Activated effector memory CD4-positive, alpha-beta T cell treated with Interleukin-2 at 50 U/mL for 16 hours (primary cell): ENCODE measurements at places on chromosomes 5 and 9.
A peak's percentile ranks its signal among the peaks of the same experiment; 100 is the strongest.

DNA sequence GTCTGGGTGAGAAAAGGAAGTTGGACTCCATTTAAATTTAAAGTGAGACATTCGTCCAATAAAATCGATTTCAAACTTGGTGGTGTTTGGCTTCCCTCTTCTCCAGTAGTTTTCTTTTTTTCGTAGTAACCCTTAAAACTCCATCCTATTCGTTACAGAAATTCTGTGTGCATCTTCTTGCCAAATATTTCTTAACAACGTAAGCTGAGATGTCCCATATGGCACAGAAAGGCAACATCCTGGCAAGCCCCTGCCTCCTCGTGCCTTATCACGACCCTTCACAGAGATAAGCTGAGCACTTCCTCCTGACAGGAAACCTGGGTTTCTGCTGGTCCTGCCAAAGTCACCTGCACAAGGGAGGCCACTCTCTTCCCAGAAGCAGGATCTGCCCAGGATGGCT, 11.8 kb upstream of the ADAMTS2 start:
- no peak for DNase-seq

- DNase-seq = no peak
Observed at GRCh38 chr5:60604771-60605170, 95.2 kb downstream of the DEPDC1B start.

GRCh38 chr5:154818471-154819116, 31.8 kb downstream of the FAXDC2 start:
- DNase-seq = no peak

DNA sequence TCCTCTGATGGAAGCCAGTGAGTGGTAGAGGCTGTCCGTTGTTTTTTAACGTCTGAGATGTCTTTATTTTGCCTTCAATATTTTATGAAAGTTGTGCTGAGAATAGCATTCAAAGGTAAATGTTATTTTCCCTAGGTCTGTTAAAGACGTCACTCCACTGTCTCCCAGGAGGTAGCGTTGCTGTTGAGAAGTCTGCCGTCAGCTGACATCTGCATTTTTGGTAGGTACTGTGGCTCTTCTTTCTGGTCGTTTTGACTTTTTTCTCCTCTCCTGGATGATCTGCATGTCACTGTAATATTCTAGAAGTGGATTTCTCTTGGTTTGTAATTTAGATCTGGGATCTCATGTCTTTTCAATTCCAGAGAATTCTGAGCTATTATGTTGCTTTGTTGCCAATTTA, 26.4 kb downstream of the SURF6 start:
- no peak for DNase-seq

GRCh38 chr9:36855448-36856315, 178.4 kb downstream of the PAX5 start:
- peak; percentile 3 for DNase-seq

GRCh38 chr9:118215549-118215948, 511.3 kb downstream of the TLR4 start:
- no peak for DNase-seq

GRCh38 chr9:116959809-116960208, 272.7 kb downstream of the TRIM32 start:
- DNase-seq = no peak

GRCh38 chr9:20473515-20474013, 148.7 kb downstream of the MLLT3 start:
- no peak for DNase-seq

- DNase-seq = no peak
Observed at GRCh38 chr9:117704024-117704575, at the start of gene TLR4. Gene TLR4, plus strand, starts transcription at chr9:117704403. Its CDS starts 70 bp downstream, at chr9:117704473.

DNA sequence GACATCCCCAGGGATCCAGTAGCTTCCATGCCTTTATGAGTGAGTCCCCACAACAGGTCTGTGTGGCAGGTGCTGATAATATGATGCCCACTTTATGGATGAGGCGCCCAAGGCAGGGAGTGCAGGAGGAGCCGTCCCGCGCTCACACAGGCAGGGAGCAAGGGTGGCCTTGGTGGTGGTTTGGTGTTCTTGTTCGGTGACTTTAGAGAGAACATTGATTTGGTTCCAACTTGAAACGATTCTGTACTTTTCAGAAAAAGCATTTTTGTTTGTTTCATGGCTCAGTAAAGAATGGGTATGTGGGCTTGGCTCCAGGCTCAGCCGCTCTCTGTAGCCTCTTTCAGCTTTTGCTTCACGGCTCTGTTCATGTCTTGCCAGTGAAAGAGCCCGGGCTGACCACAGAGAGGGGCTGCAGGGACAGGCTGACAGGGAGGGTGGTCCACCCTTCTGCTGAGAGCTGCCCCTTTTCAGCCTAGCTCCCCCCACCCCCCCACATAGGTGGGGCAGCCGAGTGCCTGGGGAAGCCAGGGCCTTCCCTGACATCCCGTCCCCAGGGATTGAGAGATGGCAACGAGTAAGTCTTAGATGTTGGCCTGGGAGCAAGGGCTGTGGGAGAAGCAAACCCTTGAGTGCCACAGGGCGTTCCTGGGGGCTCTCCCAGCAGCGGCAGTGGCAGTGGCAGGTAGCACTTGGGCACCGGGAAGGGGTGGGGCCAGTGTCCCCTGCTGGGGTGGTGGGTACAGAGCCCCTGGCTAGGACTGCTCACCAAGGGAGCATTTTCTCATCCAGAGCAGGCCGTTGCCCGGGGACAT, 28.0 kb downstream of the NCS1 start:
- DNase-seq = no peak

GRCh38 chr5:28574606-28575005, 1536.2 kb upstream of the CDH9 start:
- no peak for DNase-seq

DNA sequence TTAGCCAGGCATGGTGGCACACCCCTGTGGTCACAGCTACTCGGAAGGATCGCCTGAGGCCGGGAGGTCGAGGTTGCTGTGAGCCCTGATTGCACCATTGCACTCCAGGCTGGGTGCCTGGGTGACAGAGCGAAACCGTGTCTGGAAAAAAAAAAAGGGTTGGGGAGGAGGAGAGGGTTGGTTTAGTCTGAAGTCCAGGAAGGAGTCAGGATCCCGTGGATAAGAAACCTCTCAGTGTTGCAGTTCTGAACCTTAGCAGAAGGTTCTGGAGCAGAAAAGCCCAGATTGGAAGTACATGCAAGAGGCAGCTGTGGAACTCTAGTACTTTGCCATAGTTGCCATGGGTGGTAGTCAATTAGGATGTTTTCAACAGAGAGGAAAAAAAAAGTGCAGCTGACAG, 125.2 kb upstream of the CPEB4 start:
- DNase-seq = no peak

GRCh38 chr9:129164246-129164930, 13.7 kb downstream of the IER5L start:
- DNase-seq = no peak

- no peak for DNase-seq
Observed at GRCh38 chr9:76591256-76591950, 132.4 kb downstream of the GCNT1 start.

DNA sequence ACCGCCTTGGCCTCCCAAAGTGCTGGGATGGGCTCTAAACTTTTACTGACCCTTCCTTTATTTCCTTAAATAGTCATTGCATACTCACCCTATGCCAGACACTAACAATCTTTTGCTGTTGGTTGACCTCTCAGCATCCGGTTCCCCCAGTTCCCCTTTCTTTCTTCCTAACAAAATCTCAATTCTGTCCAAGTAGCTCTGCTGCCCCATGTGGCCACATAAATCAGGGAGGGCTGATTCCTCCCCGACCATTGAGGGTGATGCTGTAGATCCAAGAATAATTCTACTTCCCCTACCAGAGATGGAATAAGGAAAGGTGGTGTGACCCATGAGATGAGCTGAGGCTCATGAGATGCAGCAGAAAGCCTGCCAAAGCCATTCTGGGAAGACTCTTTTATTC, 315.3 kb upstream of the MSX2 start:
- DNase-seq = no peak

DNA sequence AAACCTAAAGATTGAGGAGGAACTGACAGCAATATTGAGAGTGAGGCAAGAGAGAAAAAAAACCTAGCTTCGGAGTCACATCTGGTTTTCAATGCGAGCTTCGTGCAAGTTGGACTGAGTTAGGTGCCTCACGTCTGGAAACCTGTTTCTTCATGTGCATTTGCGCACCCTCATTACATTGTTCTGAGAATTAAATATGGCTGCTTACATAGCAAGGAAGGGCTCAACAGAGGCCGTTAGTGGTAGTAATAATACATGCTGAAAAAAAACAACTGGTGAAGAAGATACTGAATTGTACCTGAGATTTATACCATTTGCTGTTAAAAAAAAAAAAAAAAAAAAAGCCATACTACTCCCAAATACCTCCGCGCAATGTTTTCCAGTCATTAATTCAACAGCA, 18.6 kb downstream of the DNAJA1 start:
- DNase-seq = no peak

DNA sequence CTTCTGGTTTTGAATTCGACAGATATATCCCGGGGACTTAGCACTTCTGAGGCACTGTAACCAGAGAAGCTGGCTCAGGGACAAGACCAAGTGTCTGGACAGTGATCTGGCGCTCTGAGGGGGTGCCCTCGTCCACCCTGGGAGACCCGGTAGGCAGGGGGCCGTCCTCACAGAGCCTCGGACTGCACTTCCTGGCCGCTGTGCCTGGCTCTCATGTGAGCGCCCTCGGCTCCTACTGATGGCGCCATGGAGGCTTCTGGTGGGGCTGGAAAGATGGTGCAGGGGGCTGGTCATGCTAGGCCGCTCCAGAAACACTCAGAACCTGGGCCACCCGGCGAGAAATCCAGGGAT, 18.8 kb upstream of the SLC6A3 start:
- DNase-seq = no peak

DNA sequence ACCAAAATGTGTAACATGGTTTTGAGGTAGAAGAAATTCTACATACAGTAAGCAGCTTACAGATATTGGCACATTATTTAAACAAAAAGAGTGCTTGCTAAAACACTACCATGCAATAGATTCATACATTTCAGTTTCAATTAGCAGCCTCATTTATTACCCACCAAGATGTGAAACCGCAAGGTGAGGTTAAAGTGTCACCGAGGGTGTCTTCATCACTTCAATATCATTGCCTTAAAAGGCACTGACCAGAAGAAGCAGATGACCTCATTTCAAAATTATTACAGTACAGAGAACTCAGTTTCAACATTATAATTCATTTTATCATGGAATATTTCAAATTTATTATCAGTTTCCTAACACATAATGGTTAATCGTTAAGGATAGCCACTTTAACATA, 302.2 kb downstream of the ISL1 start:
- no peak for DNase-seq
